T-helper 17 cell (primary cell): ENCODE measurements at places on chromosomes 7 and 10. TPM values are rescaled to one million over a fixed set of nuclear protein-coding genes. Genes with fewer than 3 reads are reported as not detected.

DNA sequence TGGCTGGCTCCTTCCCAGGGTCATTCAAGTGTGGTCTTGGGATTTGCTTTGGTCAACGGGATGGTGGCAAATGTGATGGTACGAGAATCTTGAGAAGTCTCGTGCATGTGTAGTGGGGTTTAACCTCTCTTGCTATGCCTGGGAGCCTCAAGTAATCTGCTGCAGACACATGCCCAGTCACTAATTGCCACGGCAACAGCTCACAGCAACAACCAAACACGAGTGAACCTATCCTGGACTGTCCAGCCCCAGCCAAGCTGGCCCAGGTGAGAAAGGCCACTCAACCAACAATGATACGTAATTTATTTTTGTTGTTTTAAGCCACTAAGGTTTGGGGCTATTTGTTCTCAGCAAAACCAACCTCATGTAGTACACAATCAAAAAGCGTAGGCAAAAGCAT is 38.1 kb upstream of the DDC start:
- no peak overlapping the region for H3K27ac ChIP-seq
- peaks cover 8% of the 10 kb centered on the region for H3K4me1 ChIP-seq
- peaks cover 5% of the 10 kb centered on the region for H3K27me3 ChIP-seq
- DNase-seq: no peak
- peaks cover 7% of the 10 kb centered on the region for H3K36me3 ChIP-seq

GRCh38 chr7:73700069-73700423 is 16.6 kb downstream of the BUD23 start:
- DNase-seq: no peak
- H3K27ac ChIP-seq: no peak overlapping the region
- peaks cover 8% of the 10 kb centered on the region for H3K36me3 ChIP-seq
- H3K27me3 ChIP-seq: no peaks in the 10 kb centered on the region
- H3K4me3 ChIP-seq: no peak overlapping the region
- peaks cover 14% of the 10 kb centered on the region for H3K4me1 ChIP-seq

The CYP2C9 gene
- total RNA-seq: not detected

The WDFY4 gene
- 10.1 TPM for total RNA-seq

GRCh38 chr10:119315128-119316001 is 108.0 kb downstream of the GRK5 start:
- H3K27ac ChIP-seq: peak overlapping the region; percentile 47
- H3K4me3 ChIP-seq: peak overlapping the region; percentile 49
- H3K27me3 ChIP-seq: peaks cover 9% of the 10 kb centered on the region
- no peak for DNase-seq

DNA sequence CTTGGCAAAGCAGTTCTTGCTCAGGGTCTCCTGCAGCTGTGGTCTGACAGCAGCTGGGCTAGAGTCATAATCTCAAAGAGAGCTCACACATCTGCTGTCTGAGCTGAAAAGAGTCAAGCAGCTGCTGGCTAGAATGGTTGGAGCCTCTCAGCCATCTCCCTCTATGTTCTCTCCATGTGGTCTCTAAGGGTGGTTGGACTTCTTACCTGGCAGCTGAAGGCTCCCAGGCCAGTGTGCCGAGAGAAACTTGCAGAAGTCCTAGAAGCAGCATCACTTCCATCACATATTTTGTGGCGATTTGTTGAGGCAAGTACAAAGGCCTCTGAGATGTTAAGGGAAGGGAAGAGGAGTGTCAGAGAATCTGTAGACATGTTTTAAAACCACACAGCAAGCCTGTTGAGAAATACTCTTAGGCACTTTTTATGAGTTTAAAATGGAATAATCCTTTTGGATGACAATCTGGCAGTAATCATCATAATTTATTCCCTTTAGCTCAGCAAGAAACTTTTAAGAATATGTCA is 93.2 kb downstream of the REEP3 start:
- peaks cover 7% of the 10 kb centered on the region for H3K36me3 ChIP-seq
- no peaks in the 10 kb centered on the region for H3K27me3 ChIP-seq
- no peak for DNase-seq
- H3K4me3 ChIP-seq: no peak overlapping the region

DNA sequence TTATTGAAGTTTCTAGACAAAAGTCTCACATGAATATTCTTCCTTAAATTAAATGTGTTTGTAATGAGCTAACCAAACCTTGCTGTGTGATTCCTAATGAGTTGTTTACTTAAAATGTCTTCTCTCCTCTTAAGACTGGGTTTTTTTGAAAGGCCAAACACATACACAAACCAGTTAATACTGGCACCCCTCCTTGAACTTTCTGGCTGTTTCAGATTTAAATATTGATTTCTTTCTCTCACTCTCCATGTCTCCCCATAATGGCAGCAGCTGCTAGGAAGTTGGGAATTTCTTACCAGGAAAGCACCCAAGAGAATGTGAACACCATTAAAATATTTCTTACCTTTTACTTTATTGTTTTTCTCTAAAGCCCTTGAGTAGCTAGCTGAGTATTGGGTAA is 11.4 kb upstream of the PTN start:
- no peaks in the 10 kb centered on the region for H3K4me1 ChIP-seq
- no peak for DNase-seq
- H3K27ac ChIP-seq: no peak overlapping the region
- H3K27me3 ChIP-seq: no peaks in the 10 kb centered on the region
- H3K4me3 ChIP-seq: no peak overlapping the region
- H3K36me3 ChIP-seq: no peaks in the 10 kb centered on the region

The GIMAP1 gene
- total RNA-seq: 23.0 TPM
